ENCODE measurements at places on chromosomes 1 and 21.

DNA sequence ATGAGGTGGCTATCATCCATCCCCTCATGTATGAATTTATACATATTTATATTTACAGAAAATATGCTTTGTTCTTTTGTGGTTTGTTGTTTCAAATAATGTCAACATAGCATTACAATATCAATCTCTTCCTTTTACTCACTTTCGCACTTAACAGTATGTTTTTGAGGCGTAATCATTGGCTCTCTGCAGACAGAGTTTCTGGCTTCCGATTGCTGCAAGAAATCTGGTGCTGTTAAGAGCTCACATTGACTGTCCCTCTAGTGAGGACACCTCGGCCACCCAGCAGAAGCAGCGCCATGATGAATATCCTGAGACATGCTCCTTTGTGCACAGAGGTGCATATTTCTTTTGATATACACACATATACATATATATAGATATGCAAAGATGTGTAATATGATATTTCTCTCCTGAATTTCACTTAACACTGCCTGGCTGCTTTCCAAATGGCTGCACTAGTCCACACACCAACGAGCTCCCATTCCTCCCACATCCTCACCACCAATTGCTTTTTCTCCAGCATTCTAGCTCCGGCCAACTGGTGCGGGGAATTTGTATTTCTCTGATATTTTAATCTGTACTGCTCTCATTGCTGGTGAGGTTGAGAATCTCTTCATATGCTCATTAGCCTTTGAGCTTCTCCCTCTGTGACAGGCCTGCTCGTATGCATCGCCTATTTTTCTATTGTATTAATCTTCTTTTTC, 248.4 kb downstream of the SIPA1L2 start:
- DNase-seq, result no peak

- DNase-seq, result no peak
Measured at GRCh38 chr1:8091691-8092090, 65.6 kb upstream of the ERRFI1 start.

- DNase-seq, result peak; percentile 46
Measured at GRCh38 chr1:93821423-93822144, 57.4 kb downstream of the DNTTIP2 start.

DNA sequence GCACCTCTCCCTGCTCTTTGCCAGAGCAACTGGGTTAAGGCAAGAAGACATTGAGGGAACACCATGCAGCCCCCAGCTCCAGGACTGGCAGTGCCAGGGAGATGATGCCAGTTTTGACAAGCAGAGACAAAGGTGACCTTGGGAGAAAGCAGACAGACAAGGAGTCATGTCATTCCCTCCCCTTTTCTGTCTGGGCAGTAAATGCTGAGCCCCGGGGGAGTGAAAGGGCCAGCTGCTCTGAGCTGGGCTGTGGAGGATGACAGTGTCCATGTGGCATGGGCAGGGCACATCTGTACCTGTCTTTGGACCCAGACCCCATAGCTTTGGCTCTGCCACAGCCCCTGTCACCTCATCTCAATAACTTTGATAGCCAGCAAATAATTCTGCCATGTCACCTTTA, 24.2 kb downstream of the PLEKHA6 start:
- DNase-seq, result no peak

- DNase-seq, result peak; percentile 51
Measured at GRCh38 chr21:28793043-28793442, 199.6 kb downstream of the LTN1 start.

DNA sequence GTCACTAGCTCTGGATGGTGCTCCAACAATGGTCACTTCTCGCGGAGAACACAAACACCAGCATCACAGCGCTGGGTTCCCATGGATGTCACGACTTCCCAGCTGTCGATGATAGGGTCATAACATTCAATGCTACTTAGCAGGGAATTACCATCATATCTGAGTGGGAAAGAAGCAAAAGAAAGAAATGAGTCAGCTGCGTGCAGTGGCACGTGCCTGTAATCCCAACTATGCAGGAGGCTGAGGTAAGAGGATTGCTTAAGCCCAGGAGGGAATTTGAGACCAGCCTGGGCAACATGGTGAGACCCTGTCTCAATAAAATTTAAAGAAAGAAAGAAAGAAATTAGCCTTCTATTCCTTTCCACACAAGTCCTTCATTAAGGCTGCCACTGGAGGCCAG, 3.6 kb upstream of the RABIF start:
- DNase-seq, result no peak

- DNase-seq, result no peak
Measured at GRCh38 chr21:31195334-31196015, 148.6 kb downstream of the TIAM1 start.

GRCh38 chr1:41783189-41783639, 135.5 kb downstream of the HIVEP3 start:
- DNase-seq, result peak; percentile 86

- DNase-seq, result no peak
Measured at GRCh38 chr1:220685879-220686278, 4.3 kb upstream of the C1orf115 start.

DNA sequence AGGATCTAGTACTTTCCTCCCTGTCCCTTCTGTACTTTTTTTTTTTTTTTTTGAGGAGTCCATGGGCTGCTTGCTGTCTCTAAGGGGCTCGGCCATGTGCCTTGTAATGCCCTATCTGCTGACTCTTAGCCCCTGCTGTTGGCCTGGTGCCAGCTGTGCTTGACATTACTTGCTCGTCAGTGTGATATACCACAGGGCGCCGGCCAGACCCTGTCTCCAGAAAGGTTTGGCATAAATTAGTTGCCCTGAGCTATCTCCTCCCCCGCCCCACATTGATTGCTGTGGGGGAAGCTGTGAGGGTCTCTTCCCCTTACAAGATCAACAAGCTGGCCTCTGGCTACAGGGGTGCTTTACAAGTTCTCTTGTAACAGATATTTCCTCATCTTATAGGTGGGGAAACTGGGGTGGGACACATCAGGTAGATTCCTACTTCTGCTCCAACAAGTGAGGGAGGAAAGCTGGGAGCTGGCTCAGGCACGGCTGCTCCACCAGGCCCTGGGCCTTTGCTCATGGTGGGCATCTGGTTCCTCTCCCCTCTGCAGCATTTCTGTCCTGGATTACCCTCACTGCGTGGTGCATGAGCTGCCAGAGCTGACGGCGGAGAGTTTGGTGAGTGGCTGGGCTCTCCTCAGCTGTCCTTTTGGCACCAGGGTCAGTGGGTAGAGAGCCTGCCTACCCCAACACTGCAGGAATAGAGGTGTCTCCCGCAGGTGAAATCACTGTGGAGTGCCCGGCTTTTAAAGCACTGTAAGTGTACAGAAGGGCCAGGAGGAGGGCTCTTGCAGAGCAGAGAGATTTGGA, 15.6 kb downstream of the STRIP1 start:
- DNase-seq, result no peak

DNA sequence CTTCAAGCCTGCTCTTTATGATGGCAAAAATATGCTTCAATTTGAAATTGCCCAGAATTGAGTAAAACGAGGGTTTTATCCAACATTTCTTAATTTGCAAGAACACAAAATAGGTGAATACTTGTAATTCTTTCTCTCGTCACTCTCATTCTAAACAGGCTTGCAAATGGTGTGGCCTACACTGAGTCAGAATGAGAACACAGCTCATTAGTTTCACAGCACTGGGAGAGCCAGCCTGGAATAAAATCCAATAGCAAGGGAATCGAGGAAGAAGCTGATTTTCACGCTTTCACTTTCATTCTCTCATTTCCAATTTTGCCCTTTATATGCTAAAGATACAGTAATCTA, 537.5 kb downstream of the LTN1 start:
- DNase-seq, result peak; percentile 95

GRCh38 chr1:51861669-51862068, 16.9 kb downstream of the NRDC start:
- DNase-seq, result no peak

DNA sequence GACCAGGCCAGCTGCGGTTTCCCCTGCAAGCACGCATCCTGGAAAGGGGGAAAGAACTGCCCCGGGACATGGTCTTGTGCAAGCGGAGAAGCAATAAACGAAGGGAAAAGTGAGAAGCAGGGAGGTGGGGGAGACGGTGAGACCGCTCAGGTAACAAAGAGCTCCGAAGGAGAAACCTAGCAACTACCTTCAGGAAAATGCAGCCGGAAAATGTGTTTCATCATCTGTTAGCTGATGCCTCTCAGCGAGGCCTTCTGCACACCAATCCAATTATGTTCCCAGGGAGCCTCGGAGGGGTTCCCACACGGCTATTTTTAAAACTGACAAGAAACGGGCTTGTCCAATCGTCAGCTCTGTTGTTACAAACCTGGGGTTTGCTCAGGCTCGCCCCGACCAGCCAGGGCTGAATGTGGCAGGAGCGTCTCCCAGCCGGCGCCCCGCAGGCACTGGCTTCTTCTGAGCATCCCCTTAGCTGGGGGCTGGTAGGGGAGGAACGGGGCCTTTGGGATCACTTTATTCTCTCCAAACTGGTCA, 3.4 kb downstream of the RIPK4 start:
- no peak for DNase-seq

GRCh38 chr21:28642891-28643290, 349.8 kb downstream of the LTN1 start:
- no peak for DNase-seq

DNA sequence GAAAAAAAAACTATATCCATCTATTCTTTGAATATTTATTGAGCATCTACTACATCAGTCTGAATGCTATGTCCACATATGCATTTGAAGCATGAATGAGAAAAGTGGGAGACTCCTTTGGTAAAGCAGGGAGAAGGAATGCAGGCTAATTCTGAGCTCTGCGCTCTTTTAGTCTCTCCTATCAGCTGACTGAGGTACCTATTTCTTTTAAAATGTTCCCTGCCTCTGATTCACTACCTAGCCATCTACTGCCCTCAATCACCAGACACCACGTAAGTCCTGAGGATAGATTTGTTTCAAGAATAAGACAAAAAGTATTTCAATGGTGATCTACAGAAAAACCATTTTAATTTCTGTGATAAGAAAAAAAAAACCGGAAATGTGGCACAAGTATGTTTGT, 3.8 kb upstream of the RGS13 start:
- DNase-seq, result no peak

DNA sequence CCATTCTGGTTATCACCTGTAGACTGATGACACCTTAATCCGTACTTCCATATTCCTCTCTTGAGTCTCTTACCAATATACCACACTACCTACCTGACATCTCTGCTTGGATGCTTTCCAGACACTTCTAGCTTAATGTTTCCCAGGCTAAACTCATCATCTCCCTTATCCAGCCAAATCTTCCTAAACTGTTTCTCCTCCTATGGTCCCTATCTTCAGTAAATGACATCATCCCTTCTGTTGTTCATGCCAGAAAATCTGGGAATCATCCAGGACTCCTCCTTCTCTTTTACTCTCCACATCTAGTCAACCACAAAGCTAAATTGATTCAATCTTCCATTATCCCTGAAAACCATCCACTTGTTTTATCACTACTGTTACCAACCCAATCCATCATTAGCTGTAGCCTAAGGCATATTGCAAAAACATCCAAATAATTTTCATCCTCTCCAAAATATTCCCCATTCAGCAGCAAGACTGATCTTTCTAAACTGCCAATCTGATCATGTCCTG, 464.1 kb upstream of the BEND5 start:
- no peak for DNase-seq

- no peak for DNase-seq
Measured at GRCh38 chr1:95183952-95184351, 50.1 kb upstream of the RWDD3 start.

DNA sequence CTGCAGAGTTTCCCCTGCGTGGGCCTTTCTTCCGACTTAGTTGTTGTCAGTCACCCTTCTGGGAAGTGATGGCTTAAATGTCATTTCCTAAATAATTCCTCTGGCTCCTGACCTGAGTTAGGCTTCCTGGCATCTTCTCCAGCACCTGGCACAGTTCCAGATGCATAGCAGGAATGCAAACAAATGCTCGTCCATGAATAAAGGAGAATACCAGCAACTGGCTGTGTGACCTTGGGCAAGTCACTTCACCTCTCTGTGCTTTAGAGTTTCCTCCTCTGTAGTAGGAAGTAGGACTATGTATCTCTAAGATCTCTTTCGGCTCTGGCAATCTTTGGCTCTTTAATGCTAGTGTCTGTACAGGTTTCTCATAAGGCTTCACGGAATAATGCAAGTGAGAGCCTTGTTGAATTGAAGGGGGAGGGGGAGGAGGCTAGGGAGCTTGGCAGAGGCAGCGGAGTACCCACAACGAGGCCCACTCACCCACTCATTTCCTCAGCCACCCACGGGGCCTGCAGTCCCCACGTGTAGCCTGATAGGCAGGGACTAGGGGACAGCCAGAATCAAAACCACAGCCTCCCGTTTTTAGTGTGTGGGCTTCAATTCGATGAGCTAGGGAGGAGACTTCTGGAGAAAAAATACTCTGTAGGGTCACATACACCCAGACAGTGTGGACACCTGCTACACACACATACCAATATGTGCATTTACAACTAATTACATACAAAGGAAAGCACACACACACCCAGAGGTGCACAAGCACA, 48.1 kb downstream of the TENT5C start:
- DNase-seq, result no peak

GRCh38 chr1:23793018-23793781, 2.3 kb downstream of the LYPLA2 start:
- peak; percentile 34 for DNase-seq

GRCh38 chr1:151222130-151222529, 23.8 kb downstream of the PIP5K1A start:
- DNase-seq, result peak; percentile 32

DNA sequence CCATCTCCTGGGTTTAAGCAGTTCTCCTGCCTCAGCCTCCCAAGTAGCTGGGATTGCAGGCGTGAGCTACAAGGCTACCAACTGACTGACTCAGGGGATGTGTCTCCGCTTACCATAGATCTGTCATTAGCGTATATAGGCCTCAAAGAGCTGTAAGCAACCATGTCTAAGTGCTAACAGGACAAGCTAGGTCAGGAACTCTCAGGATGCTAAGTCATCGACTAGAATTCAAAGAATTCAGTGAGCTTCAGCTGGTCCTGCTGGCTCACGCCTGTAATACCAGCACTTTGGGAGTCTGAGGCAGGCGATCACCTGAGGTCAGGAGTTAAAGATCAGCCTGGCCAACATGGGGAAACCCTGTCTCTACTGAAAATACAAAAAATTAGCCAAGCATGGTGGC, 29.5 kb downstream of the CAPN2 start:
- DNase-seq, result peak; percentile 70
